ENCODE measurements at places on chromosomes 2 and 18.

DNA sequence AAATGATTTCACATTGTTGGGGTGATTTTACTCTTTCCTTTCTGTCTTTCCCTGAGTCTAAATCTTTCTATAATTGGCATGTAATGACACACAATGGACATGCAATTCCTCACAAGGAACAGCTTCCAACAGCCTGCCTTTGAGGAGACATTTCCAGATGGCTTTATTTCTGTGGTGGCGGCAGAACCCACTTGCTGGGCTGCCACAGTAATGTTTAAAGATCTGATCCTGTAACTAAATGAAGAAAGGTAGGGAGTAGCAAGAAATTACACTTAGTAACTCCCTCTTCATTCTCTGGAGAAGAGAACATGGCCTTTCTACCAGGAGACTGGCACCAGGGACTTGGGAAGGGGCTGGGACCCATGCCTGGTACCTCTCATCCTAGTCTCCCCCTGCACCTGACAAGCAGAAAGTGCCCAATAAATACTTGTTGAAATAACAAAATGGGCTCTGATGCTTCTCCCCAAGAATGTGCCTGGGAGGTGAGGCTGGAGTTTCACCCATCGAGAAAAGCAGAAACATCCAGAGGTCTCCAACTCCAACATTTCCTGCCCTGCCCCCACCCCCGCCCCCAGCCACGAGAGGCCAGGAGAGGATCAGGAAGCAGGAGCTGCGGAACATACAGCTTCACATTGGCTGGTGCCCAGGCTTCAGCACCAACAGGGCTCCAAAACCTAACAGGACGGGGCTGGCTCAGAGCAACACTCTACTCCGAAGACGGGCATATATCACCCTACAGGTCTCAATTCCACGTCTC is 92.1 kb downstream of the PXDN start:
- no peak for DNase-seq

DNA sequence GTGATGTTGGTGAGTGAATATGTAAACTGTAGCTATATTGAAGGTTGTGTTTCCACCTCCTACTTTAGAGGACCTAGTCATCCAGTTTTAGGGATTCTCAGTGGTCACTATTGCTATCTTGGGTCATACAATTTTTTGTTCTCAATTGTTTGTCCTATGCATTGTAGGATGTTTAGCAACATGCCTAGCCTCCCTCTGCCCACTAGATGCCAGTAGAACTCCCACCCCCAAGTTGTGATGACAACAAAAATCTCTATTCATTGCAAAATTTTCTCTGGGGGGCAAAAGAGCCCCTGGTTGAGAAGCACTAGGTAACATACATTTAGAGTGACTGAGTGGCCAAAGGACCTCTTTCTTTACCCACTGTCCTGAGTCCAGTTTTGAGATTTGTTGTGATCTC is 87.3 kb downstream of the LRRTM4 start:
- DNase-seq: peak; percentile 0

- DNase-seq: peak; percentile 52
Observed at GRCh38 chr2:174023591-174024523, 58.7 kb upstream of the SP3 start.

GRCh38 chr18:78239090-78239457 is 740.5 kb upstream of the SALL3 start:
- DNase-seq: no peak

- DNase-seq: no peak
Observed at GRCh38 chr2:86790676-86791572, at the start of gene CD8A. CD8A (minus strand) TSS chr2:86790913; CDS start chr2:86790825, 88 bp downstream.

DNA sequence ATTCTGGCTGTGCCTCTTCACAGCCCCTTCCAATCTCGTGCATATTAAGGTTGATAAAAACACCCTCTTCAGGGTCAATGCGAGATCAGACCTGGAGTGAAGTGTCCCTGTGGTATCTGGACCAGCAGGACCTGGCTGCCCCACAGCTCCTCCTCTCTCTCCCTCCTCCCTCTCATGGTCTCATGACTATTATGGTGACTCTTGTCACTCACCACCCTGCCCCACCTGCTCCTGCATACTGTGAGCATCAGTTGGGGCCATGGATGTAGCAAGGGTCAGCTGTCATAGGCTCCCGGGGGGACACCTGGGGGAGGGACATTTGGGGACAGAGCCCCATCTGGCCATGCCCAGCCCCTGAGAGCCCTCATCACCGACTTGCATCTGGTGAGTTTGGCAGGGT is 50.2 kb downstream of the ODC1 start:
- no peak for DNase-seq

DNA sequence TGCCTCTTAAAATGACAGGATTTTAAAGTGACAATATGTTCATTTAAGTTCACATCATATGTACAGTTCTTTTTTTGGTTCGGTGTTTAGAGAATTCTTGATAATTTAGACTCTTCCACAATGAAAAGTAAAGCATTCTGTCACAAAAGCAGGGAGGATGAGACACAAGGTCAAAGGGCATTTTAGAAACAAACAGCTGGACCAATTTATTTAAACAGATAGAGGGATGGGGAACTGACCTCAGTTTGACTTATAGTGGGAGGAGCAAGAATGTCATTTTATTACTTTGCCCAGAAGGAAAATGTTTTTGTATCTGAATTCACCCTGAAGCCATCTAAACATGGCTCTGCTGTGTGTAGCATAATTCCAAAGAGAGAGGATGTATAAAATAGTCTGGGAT is 128.5 kb downstream of the MEIS1 start:
- no peak for DNase-seq

DNA sequence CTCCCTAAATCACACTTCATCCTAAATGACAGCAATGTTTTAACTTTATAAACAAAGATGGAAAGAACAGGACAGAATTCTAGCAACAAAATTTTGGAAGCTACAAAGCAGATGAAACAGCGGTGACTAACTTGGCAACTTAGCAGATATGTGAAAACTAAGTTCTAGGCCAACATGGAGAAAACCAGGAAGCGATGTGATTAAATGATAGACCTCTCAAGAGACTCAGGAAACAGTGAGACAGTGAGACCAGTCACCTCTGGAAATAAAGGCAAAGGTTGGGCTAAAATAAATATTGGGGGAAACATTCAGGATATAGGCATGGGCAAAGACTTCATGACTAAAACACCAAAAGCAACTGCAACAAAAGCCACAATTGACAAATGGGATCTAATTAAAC is 24.4 kb upstream of the ZBTB7C start:
- no peak for DNase-seq

- no peak for DNase-seq
Observed at GRCh38 chr2:240595381-240596079, 9.0 kb downstream of the CAPN10 start.

- DNase-seq: no peak
Observed at GRCh38 chr2:195842932-195843331, 185.9 kb downstream of the SLC39A10 start.

Data from RKO (cell line).